ENCODE measurements at places on chromosomes 6 and 20.

DNA sequence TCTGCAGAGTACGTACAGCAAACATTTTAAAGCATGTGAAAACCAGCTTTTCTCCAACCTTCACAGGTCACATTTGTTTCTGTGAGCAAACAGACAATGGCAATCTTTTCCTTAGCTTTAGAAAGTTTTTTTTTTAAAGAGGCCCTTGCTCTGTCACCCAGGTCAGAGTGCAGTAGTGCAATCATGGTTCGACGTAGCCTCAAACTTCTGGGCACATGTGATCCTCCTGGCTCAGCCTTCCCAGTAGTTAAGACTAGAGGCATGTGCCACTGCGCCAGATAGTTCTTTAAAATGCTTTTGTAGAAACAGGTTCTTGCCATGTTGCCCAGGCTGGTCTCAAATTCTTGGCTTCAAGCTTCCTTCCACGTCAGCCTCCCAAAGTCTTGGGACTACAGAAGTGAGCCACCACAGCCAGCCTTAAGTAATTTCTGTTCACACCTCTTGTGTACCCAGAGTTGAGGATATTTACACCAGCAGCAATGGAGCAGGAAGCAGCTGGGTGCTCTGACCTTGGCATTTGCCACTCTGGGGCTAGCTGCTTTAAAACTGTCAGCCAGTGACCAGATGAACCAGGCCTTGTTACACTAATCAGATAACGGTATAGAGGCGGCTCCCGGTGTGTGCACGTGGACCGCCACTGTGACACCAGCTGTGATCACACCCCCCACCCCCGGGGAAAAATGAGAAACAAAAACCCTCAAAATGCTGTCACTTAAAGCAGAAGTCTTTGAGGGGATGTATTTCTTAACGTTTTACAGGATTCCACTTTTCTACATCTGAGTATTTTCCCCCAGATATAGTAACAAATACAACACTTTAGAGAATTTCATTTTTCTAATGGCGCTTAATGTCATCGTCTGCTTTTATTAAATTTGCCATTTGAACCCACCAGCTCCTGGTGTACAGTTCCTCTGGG is 71.3 kb downstream of the AKAP12 start:
- DNase-seq, result no peak

DNA sequence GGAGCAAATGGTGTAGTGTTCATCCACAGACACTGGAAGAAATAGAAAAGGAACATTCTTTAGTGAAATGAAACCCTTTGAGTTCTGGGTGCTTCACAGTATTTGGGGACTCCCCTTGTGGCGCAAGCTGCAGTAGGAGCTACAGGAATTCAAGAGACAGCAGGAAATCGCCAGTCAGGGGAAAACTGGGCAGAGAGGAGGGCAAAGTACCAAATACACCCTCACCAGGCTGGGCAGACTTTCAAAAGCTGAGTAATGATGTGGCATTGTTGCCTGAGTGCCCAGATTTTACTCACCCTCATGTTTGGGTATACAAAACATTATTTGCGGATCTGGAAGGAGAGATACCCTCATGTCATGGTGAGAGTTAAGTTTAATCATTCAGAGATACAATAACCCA is 97.9 kb downstream of the SOD2 start:
- no peak for DNase-seq

DNA sequence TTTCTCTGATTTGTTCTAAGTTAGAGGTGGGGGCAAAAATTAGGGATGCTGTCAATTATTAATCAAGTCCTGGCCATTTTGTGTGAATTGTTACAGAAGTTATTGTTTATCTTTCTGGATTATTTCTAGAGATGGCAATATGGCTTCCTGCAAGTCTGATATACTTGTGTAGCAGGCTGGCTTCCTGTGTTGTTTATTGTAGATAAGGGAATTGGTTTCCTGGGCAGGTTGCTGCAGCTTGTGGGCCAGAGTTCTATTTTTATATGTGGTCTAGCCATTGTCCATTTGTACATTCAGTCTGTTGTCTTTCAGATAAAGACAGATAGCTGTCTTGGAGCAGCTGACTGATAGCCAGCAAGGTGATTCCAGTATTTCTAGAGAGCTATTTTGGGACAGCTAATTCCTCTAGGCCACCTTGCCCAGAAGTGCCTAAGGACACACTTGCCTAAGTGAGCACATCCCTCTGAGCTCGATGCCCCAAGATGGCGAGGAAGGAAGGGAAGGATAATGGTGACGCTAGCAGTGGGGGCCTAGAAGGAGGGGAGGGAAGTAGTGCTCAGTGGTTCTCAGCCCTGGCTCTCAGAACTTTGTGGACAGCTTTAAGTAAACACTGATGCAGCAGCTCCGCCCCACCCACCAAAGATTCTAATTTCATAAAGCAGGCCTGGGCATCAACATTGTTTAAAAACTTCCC is 25.5 kb downstream of the DDO start:
- no peak for DNase-seq

DNA sequence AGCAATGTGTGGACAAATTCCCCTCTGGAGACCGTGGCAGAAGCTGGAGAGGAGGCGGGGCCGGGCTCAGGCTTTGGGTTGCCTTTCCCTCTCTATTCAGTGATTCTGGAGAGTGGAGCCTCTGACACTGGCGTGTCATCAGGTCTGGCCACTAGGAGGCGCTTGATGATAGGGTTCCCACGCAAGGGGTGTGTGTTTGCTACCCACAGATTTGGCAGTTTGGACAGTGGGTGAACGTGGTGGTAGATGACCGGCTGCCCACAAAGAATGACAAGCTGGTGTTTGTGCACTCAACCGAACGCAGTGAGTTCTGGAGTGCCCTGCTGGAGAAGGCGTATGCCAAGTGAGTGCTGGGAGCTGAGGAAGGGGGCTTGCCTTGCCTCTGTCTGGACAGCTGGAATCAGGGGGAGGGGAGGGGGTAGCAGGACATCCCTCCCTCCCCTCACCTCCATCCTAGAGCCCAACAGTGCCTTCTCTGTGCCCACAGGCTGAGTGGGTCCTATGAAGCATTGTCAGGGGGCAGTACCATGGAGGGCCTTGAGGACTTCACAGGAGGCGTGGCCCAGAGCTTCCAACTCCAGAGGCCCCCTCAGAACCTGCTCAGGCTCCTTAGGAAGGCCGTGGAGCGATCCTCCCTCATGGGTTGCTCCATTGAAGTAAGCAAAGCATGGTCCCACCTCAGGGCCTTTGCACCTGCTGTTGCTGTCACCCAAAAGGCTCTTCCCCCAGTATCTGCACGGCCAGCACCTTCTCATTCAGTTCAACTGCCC is 14.3 kb downstream of the CAPN11 start:
- DNase-seq, result peak; percentile 81

DNA sequence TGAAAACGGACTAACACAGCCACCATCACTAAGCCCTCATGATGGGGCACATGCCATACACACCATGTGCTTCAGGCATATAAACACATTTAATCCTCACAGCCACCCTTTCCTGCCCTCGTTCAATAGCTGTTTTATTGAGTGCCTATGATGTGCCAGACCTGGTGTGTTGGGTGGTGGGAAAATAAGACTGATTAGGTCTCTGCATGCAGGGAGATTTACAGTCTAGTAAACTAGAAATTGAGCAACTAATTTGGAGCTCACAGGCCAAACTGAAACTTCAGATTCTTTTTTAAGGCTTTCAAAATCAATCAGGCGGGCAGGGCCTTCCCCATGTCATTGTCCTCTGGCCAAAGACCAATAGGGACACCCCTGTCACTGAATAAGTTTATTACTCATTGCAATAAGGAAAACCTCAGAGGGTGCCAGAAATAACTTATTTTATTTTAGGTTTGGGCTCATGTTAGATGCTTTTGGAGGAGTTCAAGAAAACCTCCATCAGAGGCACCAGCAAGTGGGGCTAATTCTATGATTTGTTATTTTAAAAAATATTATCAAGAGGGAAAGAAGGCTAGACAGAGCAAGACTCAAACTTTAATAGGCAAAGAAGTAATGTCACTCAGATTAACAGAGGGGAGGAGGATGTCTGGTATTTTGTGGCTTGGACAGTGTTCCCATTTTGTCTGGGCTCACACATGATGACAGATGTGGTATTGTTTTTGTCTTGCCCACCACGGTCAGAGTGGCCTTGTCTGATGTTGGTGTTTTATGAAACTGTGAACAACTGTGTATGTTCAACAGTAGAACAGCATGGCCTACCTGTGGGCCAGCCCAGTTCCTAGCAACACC is 12.0 kb downstream of the ZFP64 start:
- DNase-seq, result no peak

GRCh38 chr6:30340589-30341054 is 4.3 kb upstream of the RPP21 start:
- no peak for DNase-seq

DNA sequence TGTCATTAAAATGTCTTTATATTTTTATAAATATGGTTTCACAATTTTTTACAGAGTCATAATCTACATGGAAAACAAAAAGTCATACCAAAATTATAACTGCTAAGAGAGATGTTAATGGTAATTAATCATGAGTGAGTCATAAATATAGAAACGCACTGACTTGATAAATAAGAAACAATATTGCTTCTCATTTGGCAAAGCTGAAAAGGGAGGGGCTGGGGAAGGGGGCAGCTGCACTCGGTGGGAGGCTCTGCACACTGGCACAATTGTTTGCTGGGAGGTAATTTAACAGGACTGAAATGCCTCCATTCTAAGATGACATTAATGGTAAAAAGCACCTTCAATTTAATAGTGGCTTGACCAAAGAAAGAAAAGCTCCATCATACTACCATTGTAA is 133.3 kb upstream of the AGPAT4 start:
- no peak for DNase-seq

GRCh38 chr20:3068986-3069900 is 2.2 kb upstream of the OXT start:
- no peak for DNase-seq

DNA sequence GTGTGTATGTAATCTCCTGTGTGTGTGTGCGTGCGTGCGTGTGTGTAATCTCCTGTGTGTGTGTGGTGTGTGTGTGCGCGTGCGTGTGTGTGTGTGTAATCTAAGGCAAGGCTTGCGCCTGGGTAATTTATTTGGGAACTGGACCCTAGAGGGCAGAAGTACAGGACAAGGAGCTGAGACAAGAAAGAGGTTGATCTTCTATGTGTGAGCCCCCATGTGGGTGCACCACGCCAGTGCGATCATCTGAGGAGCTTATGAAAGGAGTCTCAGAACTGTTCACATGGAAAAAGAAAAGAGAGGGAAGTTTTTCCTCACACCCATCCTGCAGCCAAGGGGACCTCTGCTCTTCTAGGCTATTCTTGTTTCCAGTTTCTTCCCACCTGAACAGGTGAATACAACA is 220.1 kb upstream of the GGTLC1 start:
- DNase-seq, result no peak

- no peak for DNase-seq
These were observed 8.3 kb downstream of the AGPAT4 start for GRCh38 chr6:161265554-161265953.

- no peak for DNase-seq
These were observed 155.0 kb upstream of the SUPT3H start for GRCh38 chr6:45532721-45533210.

DNA sequence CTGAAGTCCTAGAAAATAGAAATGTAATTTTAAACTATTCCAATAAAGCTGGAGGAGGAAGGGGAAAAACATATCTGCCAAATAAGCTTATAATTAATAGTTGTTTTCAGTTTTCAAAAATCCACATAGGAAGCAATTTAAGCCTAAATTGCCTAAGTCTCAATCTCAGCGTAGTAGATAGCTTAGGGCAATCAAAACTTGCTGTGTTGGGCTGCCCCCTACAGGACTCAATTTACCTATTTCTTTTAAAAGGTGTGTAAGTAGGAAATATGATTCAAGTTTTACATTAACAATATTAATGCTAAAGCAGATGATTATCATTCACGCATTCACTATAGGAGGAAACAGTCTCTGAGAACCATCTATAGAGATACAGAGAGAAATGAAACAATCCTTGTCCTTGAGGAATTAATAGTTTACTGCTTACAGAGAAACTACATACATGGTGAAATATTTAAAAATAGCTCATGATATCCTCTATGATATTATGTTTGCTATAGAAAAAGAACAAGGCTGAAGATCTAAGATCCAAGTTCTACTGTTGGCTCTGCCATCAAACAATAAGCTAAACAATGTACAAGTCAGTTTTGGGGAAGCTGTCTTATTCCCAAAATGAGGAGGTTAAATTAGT is 102.1 kb downstream of the ATG5 start:
- DNase-seq, result peak; percentile 70

GRCh38 chr6:38837101-38837500 is 122.0 kb downstream of the DNAH8 start:
- DNase-seq, result no peak

GRCh38 chr6:130240232-130240631 is 17.5 kb upstream of the SAMD3 start:
- no peak for DNase-seq

GRCh38 chr20:5133998-5134397 is 7.2 kb downstream of the CDS2 start:
- no peak for DNase-seq

GRCh38 chr20:32527052-32527446 is 58.1 kb downstream of the NOL4L start:
- no peak for DNase-seq
